Left cardiac atrium (tissue), 4 donors: ENCODE measurements at places on chromosomes 1 and 21. TPM values are rescaled to one million over a fixed set of nuclear protein-coding genes. Genes with fewer than 3 reads are reported as not detected.

DNA sequence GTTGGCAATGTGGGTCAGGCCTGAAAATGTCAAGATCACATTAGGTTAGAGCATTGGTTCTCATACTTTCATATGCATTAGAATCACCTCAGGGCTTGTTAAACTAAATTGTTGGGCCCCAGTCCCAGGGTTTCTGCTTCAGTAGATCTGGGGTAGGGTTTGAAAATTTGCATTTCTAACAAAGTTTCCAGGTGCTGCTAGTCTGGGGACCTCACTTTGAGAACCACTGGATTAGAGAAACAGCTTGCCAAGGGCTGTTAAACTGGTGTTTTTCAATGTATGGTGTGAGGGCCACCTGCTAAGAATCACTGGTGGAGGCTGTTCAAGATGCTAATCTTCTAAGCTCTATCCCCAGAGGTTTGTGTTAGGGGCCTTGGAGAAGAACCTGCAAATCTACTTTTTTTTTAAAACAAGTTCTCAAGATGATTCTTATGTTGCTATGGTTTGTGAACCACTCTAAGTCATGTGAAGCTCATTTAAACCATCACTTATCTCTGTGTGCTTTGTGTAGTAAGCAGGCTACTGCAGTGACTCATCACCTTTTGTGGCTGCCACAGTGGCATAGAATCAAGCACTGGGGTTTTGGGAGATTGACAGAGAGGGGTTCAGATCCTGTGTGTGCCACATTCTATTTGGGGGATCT lies 152.2 kb downstream of the S1PR1 start:
- DNase-seq, result no peak

The NPR1 gene
- total RNA-seq, result 28.5 TPM

- no peak for DNase-seq
These were observed 102.7 kb upstream of the C21orf91 start for GRCh38 chr21:17921579-17922530.

GRCh38 chr1:204769997-204770396 lies 84.5 kb upstream of the LRRN2 start:
- no peak for DNase-seq

The REN gene
- total RNA-seq, result not detected

The SPRR1A gene
- not detected for total RNA-seq

The RGS18 gene
- 1.2 TPM for total RNA-seq

The AGRN gene
- total RNA-seq, result 14.8 TPM

- no peak for DNase-seq
These were observed 28.2 kb upstream of the TMEM54 start for GRCh38 chr1:32929366-32929765.

- no peak for DNase-seq
These were observed 46.5 kb downstream of the LAMC1 start for GRCh38 chr1:183069562-183070216.

DNA sequence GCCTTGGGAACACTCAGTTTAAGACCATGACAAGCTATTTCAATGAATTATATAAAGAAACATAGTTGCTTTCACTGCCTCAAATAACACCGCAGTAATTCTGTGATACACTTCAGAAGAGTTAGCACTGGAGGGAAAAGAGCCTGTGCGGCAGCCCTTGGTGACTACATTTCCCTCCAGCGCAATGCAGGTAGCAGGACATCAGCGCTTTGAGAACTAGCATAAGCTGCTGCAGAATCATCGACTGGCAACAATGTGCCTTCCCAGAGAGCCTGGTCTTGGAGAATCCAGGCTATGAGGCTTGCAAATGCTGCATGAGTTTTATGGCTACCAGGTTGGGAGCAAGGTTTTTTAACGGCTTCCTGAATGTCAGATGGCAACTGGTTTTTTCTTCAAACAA lies 7.5 kb downstream of the NRIP1 start:
- no peak for DNase-seq
